ENCODE measurements at places on chromosomes 3 and 15.

DNA sequence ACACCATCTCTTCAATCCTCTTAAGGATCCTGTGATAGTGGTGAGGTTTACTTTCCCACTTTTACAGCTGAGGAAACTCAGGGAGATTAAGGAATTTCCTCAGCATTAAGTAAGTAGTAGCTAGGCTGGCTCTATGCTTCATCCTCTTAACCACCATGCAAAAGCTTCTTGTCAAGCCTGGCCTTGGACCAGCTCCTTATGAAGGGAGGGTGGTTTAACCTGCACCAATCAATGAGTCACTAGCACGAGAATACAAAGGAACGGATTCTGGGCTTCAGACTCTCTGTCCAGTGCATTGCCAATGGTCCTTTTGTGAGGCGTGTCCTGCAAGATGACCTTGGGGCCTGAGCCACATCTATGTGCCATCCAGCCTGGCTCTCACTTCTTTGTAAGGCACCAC lies 202.0 kb upstream of the CFAP20DC start:
- H3K27ac ChIP-seq, result no peak overlapping the region
- H3K4me1 ChIP-seq, result peaks cover 28% of the 10 kb centered on the region
- no peak for DNase-seq

DNA sequence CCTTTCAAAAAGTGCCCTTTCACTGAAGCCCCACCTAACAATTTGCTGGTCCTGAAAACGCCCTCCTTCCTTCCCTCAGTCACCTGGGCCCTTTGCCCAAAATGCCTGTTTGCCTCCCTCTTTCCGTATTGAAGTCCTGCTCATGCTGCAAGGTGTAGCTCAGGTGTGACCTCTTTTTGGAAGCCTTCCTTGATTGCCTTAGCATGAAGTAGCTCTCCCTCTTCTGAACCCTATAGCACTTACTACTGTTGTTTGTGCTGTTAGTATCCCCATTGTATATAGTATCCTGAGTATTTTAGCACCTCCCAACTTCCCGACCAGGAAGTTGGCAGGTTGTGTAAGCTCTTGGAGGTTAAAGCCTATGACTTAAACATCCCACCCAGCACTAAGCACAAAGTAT lies 1.7 kb downstream of the PLS1 start:
- no peak overlapping the region for H3K4me3 ChIP-seq
- no peak overlapping the region for H3K27ac ChIP-seq
- H3K36me3 ChIP-seq, result no peaks in the 10 kb centered on the region
- H3K4me1 ChIP-seq, result peaks cover 25% of the 10 kb centered on the region
- DNase-seq, result no peak
- H3K27me3 ChIP-seq, result no peaks in the 10 kb centered on the region

DNA sequence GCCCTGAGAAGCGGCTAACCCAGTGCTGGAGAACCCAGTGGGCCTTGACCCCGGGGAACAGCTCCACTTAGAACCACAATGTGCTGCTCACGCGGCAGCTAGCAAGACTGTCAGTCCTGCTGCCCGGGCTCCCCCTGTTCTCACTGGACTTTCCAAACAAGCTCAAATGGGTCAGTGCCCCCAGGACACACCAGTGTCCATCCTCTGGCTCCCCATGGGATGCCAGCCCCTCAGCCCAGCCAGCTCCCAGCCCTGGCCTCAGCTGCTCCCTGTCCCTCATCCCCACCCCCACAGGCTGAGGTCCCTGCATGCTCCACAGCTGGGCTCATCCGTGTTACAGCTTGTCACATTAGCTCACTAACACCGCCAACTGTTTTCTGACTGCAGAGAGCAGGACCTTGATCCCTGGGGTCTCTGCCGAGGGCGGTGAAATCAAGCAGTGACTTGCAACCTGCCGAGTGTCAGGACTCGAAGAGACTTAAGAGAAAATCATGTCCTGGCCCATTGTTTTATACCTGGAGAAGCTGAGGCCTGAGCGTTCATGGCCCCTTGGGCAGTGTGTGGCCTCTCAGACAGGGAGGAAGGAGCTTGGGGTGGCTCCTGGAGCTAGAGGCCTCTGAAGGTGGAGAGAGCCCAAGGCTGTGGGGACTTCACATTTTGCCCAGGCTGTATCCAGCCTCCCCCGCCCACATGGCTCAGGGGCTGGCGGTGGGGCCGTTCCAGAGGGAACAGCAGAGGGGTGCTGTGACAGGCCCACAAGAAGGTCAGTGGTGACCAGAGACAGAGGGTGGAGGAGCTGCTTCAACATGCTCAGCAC lies 157.5 kb downstream of the MEGF11 start:
- peaks cover 11% of the 10 kb centered on the region for H3K4me1 ChIP-seq
- peaks cover 19% of the 10 kb centered on the region for H3K27me3 ChIP-seq
- DNase-seq, result no peak
- H3K4me3 ChIP-seq, result no peak overlapping the region

DNA sequence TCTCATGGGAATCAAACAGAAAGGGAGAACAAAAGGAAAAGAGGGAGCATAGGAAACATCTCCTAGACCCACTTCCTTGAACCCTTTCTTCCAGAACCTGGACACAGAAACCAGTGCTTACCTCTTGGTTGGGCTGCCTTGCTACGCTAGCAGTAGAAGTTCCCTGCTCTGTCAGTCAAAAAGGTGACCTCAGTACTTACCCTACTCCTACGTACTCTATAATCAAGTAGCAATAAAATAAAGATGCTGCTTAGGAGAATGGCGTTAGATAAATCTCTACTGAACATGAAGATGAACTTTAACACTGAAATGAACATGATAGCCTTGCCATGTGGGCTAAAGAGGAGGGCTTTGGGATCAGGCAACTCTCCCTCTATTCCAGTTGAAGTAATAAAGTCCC lies 7.4 kb downstream of the VEPH1 start:
- H3K27ac ChIP-seq, result no peak overlapping the region
- H3K27me3 ChIP-seq, result peaks cover 28% of the 10 kb centered on the region
- no peaks in the 10 kb centered on the region for H3K36me3 ChIP-seq

- no peak overlapping the region for H3K4me3 ChIP-seq
- DNase-seq, result no peak
- peaks cover 29% of the 10 kb centered on the region for H3K4me1 ChIP-seq
- H3K27ac ChIP-seq, result no peak overlapping the region
- H3K27me3 ChIP-seq, result no peaks in the 10 kb centered on the region
- peaks cover 57% of the 10 kb centered on the region for H3K36me3 ChIP-seq
Measured at GRCh38 chr3:152419748-152420147, 151.0 kb downstream of the MBNL1 start.

GRCh38 chr3:114756506-114757279 lies 390.4 kb downstream of the ZBTB20 start:
- DNase-seq, result no peak
- peak overlapping the region; percentile 51 for H3K4me3 ChIP-seq

DNA sequence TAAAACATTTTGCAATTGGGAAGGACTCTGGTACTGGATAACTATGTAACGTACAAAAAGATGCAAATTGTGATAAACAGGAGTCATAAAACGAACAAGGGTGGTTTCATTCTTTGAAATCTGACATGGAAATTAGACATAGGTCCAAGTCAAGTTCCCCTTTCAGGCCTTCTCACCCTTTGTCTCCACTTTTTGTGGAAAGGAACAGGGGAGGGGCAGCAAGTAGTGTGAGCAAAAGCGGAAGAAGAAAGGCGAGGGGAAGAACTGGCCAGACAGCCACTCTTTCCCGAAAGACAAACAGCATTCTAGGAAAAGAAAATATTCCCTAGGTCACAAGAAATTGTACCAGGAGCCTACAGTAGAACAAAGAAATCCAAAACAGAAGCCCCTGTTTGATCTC lies 52.6 kb downstream of the MCF2L2 start:
- H3K4me1 ChIP-seq, result no peaks in the 10 kb centered on the region
- H3K27me3 ChIP-seq, result no peaks in the 10 kb centered on the region
- no peak overlapping the region for H3K4me3 ChIP-seq
- no peak overlapping the region for H3K27ac ChIP-seq

DNA sequence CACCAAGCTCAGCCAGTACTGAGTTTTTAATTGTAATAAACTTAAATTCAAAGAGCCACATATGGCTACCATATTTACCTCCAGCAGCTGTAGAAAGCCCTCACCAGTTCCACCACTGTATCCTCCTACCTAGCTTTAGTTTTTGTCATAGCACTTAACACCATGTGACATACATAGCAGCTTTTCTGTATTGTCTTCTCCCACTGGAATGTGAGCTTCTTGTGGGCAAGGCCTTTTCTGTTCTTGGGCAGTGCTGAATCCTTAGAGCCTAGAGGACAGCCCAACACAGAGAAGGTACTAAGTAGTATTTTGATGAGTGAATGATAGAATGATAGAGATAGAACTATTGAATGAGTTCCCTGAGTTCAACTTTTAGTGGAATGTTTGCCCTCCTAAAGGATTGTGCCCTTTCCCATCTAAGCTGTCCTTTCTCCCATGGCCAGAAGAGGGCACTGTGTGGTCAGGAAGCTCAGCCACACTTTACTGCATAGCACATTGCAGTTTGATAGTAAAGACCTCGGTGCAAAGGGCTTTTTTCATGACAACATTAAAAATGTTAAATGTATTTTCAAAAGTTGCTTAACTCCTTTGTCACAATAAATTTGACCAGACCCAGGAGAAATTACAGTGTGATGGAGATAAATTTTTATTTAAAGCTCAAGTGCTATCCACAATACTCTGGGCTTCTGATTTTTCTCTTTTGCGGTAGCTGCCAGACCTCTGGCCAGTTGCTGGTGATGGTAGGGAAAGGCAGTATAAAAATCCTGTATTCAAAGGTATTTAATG lies 115.8 kb downstream of the GHSR start:
- H3K27me3 ChIP-seq, result no peaks in the 10 kb centered on the region
- peaks cover 9% of the 10 kb centered on the region for H3K4me1 ChIP-seq
- H3K4me3 ChIP-seq, result no peak overlapping the region
- peak overlapping the region; percentile 48 for H3K27ac ChIP-seq
- H3K36me3 ChIP-seq, result peaks cover 78% of the 10 kb centered on the region

- peaks cover 53% of the 10 kb centered on the region for H3K36me3 ChIP-seq
- no peak overlapping the region for H3K27ac ChIP-seq
- no peak overlapping the region for H3K4me3 ChIP-seq
- H3K27me3 ChIP-seq, result no peaks in the 10 kb centered on the region
- H3K4me1 ChIP-seq, result peaks cover 54% of the 10 kb centered on the region
Measured at GRCh38 chr15:68778876-68779275, 41.8 kb downstream of the ANP32A start.

- no peaks in the 10 kb centered on the region for H3K27me3 ChIP-seq
- peak overlapping the region; percentile 46 for H3K27ac ChIP-seq
- no peak overlapping the region for H3K4me3 ChIP-seq
- DNase-seq, result no peak
- peaks cover 30% of the 10 kb centered on the region for H3K4me1 ChIP-seq
Measured at GRCh38 chr15:58038426-58039078, 27.0 kb downstream of the ALDH1A2 start.

DNA sequence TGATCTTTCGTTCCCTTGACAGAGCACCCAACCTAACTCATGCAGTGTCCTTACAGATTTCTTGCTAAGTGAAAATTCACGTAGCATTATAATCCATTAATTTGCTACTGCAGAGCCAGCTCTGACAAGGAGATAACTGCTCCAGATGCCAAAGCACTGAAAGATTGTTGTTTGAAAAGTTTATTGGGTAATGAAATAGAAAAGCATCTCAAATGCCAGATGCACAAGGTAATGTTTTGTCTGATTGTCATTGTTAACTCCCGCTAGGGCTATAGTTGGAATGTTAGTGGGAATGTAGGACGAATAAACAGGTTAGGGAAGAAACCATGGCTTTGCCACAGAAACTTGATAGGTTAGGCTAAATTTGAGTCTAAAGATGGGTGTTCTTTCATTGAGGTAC lies 20.2 kb upstream of the SLC2A2 start:
- no peaks in the 10 kb centered on the region for H3K27me3 ChIP-seq
- no peaks in the 10 kb centered on the region for H3K4me1 ChIP-seq
- DNase-seq, result no peak
- H3K36me3 ChIP-seq, result no peaks in the 10 kb centered on the region
- H3K27ac ChIP-seq, result no peak overlapping the region

GRCh38 chr3:11090551-11090950 lies 63.7 kb upstream of the HRH1 start:
- no peak overlapping the region for H3K27ac ChIP-seq
- no peak overlapping the region for H3K4me3 ChIP-seq
- no peaks in the 10 kb centered on the region for H3K36me3 ChIP-seq
- H3K27me3 ChIP-seq, result peaks cover 48% of the 10 kb centered on the region
- DNase-seq, result no peak

DNA sequence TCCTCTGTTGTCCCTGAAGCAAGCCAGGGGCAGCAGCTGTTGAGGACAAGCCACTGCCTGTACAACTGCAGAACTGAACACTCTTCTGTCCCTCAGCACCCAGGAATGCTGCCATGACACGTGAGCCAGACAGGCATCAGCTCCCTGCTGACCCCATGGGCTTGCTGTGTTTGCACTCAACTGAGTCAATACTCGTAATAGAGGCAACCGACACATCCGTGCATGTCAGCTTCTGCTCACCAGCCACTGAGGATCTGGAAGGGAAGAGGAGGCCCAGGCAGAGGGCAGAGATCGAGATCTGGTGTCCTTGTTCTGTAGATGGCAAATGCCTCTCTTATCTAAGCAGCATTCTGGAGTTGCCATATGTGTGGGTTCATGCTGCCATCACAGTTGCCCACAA lies 54.3 kb upstream of the SEC61A1 start:
- H3K4me1 ChIP-seq, result no peaks in the 10 kb centered on the region
- no peak overlapping the region for H3K4me3 ChIP-seq
- DNase-seq, result no peak
- no peaks in the 10 kb centered on the region for H3K27me3 ChIP-seq
- H3K36me3 ChIP-seq, result no peaks in the 10 kb centered on the region

- no peaks in the 10 kb centered on the region for H3K27me3 ChIP-seq
- peaks cover 52% of the 10 kb centered on the region for H3K4me1 ChIP-seq
- peak; percentile 64 for DNase-seq
- H3K36me3 ChIP-seq, result no peaks in the 10 kb centered on the region
- H3K27ac ChIP-seq, result peak within 1 kb of the TSS; percentile 76
Measured at GRCh38 chr15:41558400-41559238, at the start of gene TYRO3. TYRO3 (plus strand) TSS chr15:41559212; CDS start chr15:41559258, 46 bp downstream.

GRCh38 chr15:86572368-86572841 lies 492.7 kb downstream of the AGBL1 start:
- no peak for DNase-seq
- peaks cover 40% of the 10 kb centered on the region for H3K27me3 ChIP-seq
- H3K4me1 ChIP-seq, result peaks cover 7% of the 10 kb centered on the region
- H3K4me3 ChIP-seq, result peak overlapping the region; percentile 48

DNA sequence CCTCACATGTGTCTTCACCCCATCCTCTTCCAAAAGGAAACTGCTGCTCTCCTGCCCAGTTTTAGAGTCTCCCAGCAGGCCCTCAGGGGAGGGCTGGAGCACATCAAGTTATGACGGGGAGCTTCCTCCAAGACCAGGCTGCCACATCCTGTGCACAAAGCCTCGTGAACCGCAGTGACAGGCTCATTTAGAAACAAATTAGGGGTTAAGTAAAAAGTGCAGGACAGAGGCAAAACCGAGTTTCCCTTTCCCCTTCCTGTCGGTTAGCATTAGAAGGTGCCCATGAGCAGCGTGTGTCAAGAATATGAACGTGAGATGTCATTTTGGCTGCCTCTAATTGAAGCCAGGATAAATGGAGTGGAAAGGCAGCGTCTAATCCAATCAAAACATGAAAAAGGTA lies 199.7 kb downstream of the ARRDC4 start:
- peaks cover 30% of the 10 kb centered on the region for H3K27me3 ChIP-seq
- no peaks in the 10 kb centered on the region for H3K36me3 ChIP-seq
- no peaks in the 10 kb centered on the region for H3K4me1 ChIP-seq
- no peak overlapping the region for H3K4me3 ChIP-seq

GRCh38 chr3:49844464-49845183 lies 11.7 kb downstream of the TRAIP start:
- H3K4me1 ChIP-seq, result peaks cover 31% of the 10 kb centered on the region
- H3K36me3 ChIP-seq, result no peaks in the 10 kb centered on the region
- no peak overlapping the region for H3K27ac ChIP-seq

- H3K4me1 ChIP-seq, result no peaks in the 10 kb centered on the region
- H3K4me3 ChIP-seq, result no peak overlapping the region
- no peak overlapping the region for H3K27ac ChIP-seq
- no peak for DNase-seq
- no peaks in the 10 kb centered on the region for H3K27me3 ChIP-seq
Measured at GRCh38 chr3:85050821-85051220, 92.0 kb downstream of the CADM2 start.
